ENCODE measurements at places on chromosomes 3 and 15. TPM values are rescaled to one million over a fixed set of nuclear protein-coding genes. Genes with fewer than 3 reads are reported as not detected.

Gene CRYBG3
- 29.9 TPM for total RNA-seq

Gene LMAN1L
- not detected for total RNA-seq

Gene ISLR
- total RNA-seq, result 14.0 TPM

Gene RTP3
- not detected for total RNA-seq

Gene WNT7A
- total RNA-seq, result not detected

Gene PSMD6
- total RNA-seq, result 71.7 TPM

Gene MYH15
- total RNA-seq, result 0.17 TPM

Gene ST3GAL6
- 2.6 TPM for total RNA-seq

Gene ZNF620
- total RNA-seq, result 1.3 TPM

Gene FAM162A
- total RNA-seq, result 16.7 TPM

Gene CKMT1B
- total RNA-seq, result not detected

Gene ACTRT3
- 6.1 TPM for total RNA-seq

Gene CPB1
- total RNA-seq, result under 0.01 TPM

Gene DPH6
- 13.5 TPM for total RNA-seq

Gene IGSF10
- 45.9 TPM for total RNA-seq

Gene CD200
- 0.17 TPM for total RNA-seq

Gene BTBD1
- total RNA-seq, result 105 TPM

Gene CCR2
- total RNA-seq, result not detected

Gene RGMA
- total RNA-seq, result 1.3 TPM

Gene REC114
- not detected for total RNA-seq

Gene SHC4
- 1.5 TPM for total RNA-seq

Gene USP13
- total RNA-seq, result 8.7 TPM

Gene ATP2B2
- total RNA-seq, result not detected

Gene CAMKV
- total RNA-seq, result not detected

Gene SGO1
- total RNA-seq, result 0.26 TPM

Gene CCDC39
- total RNA-seq, result under 0.01 TPM

Gene SENP5
- total RNA-seq, result 41.3 TPM

Gene ACP3
- total RNA-seq, result 3.5 TPM

Gene GABRB3
- total RNA-seq, result 1.5 TPM

Gene ZNF502
- total RNA-seq, result 5.4 TPM

Gene ESYT3
- total RNA-seq, result 0.51 TPM

Gene TNFAIP8L3
- 10.7 TPM for total RNA-seq

Gene DNAJB11
- total RNA-seq, result 37.5 TPM

All from fibroblast of lung (primary cell).